ENCODE measurements at places on chromosomes 2 and 18.

DNA sequence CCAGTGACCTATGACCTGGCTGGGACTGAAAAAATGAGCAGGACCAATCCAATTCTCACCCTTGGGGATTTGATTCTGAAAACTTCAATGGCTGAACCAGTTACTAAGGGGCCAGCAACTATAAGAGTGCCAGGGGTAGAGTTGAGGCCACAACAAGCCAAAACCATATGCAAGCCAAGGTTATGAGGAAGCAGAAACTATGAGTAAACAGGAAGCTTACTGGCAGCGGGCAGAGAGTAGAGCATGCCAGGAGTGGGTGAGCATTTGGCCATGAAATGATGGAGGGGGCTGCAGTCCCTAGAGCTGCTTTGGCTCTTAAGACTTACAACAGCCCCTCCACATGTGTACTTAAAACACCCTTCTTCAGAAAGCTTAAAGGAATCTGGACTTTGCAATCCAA is 82.4 kb downstream of the RBMS1 start:
- DNase-seq, result peak; percentile 60

DNA sequence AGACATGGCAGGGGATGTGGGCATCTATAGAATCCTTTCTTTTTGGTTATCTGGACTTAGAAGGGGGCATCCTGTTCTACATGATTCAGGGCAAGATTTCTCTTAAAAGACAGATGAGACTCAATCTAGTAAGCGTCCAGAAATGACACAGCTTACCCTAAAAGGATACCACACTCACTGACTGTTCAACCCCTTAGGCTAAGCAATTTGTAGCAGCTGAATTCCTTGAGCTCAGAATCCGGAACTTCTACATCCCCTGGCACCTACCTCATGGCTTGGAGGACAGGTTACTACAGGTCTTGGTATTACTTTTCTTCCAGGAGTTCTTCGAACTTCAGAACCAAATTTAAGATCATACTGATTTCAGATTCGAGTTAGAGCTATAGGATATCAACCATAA is 138.4 kb downstream of the LAMA3 start:
- DNase-seq, result no peak

DNA sequence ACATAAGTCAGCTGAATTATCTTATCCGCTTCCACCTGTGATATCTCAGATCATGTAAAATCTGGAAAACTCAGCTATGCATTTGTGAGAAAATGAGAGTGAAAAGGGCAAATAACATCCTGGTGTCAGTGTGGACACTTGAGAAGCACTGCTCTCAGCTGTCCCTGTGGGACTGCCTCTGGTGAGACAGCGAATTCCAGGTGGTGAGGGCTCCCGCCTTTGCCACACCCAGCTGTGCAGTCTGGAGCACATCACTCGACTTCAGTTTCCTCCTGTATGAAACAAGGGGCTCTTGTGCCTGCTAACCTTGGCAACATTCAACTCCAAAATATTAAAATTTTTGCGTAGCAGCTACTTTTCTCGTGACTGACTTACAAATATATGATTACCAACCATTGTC is 194.9 kb upstream of the BOD1L2 start:
- no peak for DNase-seq

DNA sequence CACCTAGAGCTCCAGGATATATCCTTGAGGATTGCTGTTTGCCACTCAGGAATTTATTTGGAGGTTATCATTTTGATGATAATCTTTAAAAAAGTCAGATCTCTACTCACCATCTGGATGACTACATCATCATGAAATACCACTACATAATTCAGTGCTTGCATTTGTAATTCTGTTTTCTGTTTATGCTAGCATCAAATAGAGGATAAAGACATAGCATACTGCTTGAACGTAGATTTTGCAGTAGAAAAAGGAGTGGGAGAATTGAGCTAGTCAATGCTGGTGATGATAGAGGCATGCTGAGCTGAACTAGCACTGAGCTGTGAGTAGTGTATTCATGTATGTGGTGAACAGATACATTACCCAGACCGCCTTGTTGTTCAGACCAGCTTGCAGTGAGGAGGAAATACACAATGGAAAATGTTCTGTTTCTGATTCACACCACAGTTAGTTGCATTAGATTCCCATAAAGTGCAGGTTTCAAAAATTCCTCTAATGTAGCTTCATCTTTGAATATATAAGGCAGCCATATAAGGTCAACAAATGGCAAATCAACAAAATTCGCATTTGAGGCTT is 68.8 kb upstream of the CDC42EP3 start:
- peak; percentile 42 for DNase-seq

- no peak for DNase-seq
These were observed 52.8 kb upstream of the CABYR start for GRCh38 chr18:24086082-24086481.

DNA sequence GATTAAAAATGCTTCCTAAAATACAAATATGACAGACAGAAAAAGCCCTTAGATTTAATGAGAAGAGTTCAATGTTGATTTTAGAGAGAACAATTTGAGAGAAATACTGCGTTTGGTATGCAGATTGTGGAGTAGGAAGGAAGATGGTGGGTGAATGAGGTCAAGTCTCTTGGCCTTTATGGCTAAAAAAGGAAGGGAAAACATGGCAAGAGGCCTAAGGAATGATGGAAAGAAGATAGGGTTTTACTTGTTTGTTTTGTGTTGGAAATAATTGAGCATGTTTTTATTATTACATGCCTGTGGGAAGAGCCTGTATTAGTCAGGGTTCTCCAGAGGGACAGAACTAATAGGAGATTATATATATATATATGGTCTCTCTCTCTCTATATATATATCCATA is 318.1 kb downstream of the TRIB2 start:
- peak; percentile 73 for DNase-seq

DNA sequence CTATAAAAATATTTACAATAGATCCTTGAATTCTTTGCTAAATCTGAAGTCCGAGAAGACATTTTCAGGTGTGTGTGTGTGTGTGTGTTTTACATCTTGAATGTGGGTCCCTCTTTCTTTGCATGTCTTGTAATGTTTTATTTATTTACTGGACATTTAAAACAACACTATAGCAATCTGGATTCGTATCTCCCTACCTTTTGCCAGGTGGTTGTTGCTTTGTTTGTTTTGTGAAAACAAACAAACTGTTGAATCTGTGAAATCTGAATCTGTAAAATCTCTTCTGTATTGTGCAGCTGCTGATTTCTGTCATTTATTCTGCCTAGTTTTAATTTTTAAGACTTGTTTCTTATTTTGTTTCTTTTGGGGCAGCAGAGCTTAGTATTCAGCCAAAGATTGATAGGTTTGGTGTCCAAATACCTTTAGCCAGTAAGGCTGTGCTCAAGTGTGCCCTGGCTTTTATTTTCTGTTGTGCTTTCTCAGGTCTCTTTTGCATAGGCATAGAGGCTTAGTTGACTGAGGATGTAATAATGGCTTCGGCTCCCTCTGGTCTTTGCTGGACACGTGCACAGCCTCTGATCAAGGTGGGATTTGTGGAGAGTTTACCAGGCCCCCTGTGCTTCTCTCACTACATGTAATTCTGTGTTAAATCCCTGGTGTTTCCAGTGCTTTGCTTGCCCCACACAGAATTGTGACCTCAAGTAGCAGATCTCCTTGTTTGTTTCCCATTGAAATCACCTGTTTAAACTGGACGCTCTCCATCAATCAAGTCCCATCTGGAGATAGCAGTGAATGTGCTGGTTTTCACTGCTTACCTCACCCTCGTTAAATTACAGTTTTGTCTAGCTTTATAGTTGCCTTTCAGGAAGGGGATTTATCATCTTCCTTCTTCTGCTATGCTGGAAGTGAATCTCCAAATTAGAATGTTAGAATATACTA is 71.1 kb downstream of the BIRC6 start:
- DNase-seq, result no peak

GRCh38 chr2:241329669-241330615 is 14.2 kb downstream of the SEPTIN2 start:
- no peak for DNase-seq

- no peak for DNase-seq
These were observed 217.0 kb downstream of the CD226 start for GRCh38 chr18:69730664-69731063.

DNA sequence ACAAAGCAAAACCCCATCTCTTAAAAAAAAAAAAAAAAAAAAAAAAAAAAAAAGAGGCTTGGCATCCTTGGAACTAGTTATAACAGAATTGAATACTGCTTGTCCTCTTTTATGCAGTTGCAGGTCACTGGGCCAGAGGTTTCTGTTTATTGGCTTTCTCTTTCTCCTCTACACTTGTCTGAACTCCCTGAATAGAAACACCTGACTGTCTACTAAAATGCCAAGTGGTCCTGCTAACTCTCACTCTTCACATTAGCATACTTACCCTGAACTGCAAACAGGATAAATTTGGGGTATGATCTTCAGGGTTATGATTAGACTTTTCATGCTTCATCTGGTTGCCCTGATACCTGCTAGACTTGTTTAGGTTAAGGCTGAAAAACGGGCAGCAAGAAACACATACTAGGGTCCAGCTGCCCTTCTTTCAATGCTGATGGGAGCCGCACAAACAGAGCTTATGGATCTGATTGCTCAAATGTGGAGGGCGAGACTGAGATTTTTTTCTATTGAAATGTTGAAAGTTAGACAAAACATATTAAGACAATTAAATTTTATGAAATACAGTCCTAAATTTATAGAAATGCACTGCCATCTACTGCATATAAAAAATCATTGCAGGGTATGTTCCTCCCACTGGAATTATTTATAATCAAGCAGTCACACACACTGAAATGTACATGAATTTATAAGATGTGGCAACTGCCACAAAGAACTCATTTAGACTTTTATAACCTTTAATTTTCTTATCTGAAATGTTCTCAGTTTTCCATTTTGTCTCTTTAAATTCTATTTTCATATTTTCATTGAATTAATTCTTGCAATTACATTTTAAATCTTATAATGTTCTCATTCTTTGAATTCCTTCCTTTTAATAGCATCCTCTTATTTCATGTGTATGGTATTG is 40.8 kb downstream of the GTF3C3 start:
- DNase-seq, result peak; percentile 37

- DNase-seq, result no peak
These were observed 74.2 kb downstream of the VWA3B start for GRCh38 chr2:98161186-98161585.

- DNase-seq, result no peak
These were observed 23.6 kb downstream of the MALT1 start for GRCh38 chr18:58694720-58695468.

- no peak for DNase-seq
These were observed 207.2 kb downstream of the VAPA start for GRCh38 chr18:10121028-10121427.

DNA sequence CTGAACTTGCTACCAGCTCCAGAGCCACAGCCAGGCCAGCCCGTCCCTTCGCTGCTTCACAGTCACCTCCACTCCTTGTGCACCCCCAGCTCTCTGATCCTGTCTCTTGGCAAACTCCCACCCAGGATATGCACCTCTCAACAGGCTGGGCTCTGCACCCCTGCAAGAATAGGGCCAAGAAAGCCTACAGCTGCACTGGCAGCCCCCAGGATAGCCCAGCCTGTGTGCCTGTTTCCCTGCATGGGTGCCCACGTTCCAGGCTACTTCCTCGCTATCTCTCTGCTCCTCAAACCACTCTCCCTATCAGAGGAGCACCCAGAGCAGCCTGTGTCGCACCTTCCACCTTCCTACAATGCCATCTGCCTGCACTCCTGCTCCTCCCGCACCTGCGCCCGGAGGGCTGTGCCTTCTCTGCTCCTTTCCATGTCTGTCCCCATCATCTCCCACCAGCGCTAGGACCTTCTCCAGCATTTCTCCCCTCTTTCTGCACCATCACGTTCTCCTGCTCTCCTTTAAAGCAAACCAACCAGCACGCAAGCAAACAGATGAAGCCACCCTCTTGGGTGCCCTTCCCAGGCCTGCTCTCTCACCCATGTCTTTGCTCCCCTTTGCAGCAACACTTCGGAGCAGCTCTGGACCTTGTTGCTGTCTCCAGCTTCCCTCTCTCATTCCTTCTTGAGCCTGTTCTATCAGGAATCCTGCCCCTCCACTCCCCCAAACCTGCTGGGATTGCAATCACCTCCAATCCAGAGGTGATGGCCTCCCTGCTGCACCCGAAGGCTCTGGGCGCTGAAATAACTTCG is 313.2 kb upstream of the HS6ST1 start:
- DNase-seq, result no peak

DNA sequence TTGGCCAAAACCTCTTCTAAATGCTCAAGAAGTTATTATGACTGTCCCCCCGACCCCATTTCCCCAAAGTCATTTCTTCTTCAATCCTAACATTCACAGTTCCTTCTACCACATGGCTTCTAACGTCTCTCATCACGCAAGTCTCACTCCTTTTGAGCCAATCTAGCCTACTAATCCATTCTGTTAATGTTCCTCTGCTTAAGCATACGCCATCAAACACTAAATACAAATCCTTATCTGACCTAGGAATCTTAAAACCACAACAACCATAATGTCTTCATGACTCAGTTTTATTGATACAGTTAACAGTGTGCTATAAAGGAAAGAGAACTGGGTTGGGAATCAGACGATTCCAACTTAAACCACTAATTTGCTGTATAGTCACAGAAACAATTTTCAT is 23.9 kb downstream of the HNRNPLL start:
- no peak for DNase-seq

DNA sequence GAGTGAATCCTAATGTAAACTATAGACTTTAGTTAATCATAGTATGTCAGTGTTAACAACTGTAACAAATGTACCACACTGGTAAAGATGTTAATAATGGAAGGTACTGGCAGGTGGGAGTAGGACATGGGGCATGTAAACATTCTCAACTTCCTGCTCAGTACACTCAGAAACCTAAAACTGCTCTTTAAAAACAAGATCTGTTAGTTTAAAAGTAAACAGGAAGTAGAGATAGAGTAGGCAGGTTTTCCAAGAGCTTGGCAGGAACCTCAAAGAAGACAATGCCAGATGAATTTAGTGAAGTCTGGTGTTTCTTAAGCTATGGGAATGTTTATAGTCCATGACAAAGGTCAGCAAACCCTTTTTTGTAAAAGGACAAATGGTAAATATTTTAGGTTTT is 46.6 kb downstream of the CCDC138 start:
- DNase-seq, result no peak

- no peak for DNase-seq
These were observed at the start of gene KCNK3 for GRCh38 chr2:26692279-26692896. Gene KCNK3, plus strand, starts transcription at chr2:26692722. Its CDS starts 154 bp downstream, at chr2:26692876.

- DNase-seq, result no peak
These were observed 9.5 kb upstream of the RNF103 start for GRCh38 chr2:86633155-86633651.

- no peak for DNase-seq
These were observed 573 bp downstream of the IGFBP2 start for GRCh38 chr2:216633616-216634369.

DNA sequence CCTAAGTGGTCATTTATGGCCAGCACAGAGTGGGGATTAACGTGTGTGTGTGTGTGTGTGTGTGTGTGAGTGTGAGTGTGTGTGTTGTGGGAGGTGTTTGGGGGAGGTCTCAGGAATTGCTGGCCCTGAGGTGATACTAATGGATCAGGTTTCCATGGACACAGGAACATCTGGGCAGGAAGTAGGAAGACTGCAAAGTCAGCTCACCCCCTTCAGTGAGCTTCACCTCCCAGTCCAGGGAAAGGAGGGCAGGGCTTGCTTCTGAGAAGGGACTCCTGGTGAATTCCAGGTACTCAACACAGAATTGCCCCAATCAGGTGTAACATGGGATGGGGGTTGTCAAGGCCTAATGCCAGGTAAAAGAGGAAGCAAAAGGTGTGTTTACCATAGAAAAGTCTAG is 30.3 kb upstream of the IL1R1 start:
- DNase-seq, result no peak
